ENCODE measurements at places on chromosomes 5 and 9. TPM values are rescaled to one million over a fixed set of nuclear protein-coding genes. Genes with fewer than 3 reads are reported as not detected.
A peak's percentile ranks its signal among the peaks of the same experiment; 100 is the strongest.

Gene SV2C
- 0.06 TPM for total RNA-seq

Gene GHR
- total RNA-seq = 22.4 TPM

Gene PELO
- total RNA-seq = 16.1 TPM

Gene DDX4
- total RNA-seq = not detected

Gene PCDHA1
- not detected for total RNA-seq

- no peak for DNase-seq
These were observed 2.1 kb upstream of the HAND1 start for GRCh38 chr5:154479944-154480750.

DNA sequence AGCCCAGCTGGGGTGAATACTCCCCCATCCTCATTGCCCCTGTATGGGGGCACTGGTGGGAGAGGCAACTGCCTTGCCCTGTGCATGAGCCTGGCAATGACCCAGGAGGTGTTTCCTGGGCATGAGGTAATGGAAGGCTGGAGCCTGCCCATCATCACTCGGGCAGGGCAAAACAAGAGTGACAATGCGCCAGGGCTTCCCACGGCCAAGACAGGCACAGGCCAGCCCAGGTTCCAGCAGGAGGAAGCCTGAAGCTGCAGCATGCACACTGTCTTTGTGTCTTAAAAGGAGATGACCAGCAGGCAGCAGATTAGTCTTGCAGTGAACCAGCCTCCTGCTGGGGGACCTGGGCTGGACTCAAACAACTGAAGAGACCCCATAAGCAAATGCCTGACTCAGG is 92.2 kb upstream of the SMIM23 start:
- no peak for DNase-seq

- DNase-seq = no peak
These were observed 103.4 kb downstream of the MELK start for GRCh38 chr9:36676091-36676490.

DNA sequence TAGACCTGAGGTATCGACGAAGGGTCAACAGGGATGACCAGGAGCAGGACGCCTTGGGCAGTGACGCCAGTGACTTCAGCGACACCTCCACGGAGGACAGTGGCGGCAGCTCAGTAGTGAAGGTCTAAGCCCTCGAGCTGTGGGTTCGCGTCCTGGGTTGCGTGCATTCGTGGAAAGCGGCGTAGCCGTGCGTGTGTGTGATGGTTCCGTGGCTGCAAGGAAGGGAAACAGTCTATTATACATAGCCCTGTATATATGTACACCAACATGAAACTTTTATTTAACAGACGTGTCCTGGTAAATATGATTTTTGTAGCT is 8.4 kb downstream of the PPP1R26 start:
- DNase-seq = no peak

- DNase-seq = no peak
These were observed 26.0 kb downstream of the PSIP1 start for GRCh38 chr9:15484802-15485201.

- DNase-seq = no peak
These were observed 218.7 kb upstream of the S1PR3 start for GRCh38 chr9:88772575-88772974.

DNA sequence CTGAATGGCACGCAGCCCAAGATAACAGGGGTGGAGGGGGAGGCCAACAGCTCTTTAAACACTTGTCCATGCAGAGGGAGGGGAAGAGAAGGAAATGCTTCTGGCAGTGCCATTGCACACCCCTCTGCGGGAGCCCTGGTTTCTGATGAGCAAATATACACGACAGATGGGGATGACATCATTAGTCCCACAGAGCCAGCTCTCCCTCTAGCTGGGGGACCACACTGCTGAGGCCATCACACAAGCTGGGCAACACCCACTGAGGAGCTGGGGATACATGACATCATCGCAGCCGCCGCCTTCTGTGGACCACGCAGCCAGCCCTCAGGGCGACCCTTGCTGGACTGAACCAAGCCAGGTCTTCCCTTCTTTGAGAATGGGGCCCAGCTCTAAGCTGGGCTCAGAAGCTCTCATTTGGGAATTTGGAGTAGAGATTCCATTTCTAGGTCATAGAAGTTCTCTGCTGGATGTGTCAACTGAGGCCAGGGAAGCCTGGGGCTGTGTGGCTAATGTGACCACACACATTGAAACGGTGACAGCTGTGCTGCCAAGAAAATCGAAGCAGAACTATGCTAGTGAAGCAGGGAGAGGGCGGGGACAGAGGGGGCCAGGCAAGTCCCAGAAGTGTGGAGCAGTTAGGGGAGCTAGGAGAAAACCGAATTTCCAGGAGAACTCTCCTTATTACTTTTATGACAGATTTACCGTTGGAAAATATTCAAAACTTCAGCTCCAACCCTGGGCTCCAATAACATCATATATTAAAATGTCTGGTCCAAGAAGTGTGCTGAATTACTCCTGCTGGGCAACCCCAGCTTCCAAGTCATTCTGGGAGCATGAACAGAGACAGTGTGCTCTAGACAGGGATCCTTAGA is 79.5 kb downstream of the PRRT1B start:
- DNase-seq = peak; percentile 71

Measured in left cardiac atrium (tissue), 4 donors.